SW 1271 (cell line): ENCODE measurements at places on chromosomes 2 and 18.

- DNase-seq = no peak
These were observed 76.6 kb downstream of the BAZ2B start for GRCh38 chr2:159539701-159540100.

- no peak for DNase-seq
These were observed 58.5 kb upstream of the MSH6 start for GRCh38 chr2:47724221-47724981.

GRCh38 chr2:224098481-224099230 lies 59.6 kb upstream of the SERPINE2 start:
- no peak for DNase-seq

DNA sequence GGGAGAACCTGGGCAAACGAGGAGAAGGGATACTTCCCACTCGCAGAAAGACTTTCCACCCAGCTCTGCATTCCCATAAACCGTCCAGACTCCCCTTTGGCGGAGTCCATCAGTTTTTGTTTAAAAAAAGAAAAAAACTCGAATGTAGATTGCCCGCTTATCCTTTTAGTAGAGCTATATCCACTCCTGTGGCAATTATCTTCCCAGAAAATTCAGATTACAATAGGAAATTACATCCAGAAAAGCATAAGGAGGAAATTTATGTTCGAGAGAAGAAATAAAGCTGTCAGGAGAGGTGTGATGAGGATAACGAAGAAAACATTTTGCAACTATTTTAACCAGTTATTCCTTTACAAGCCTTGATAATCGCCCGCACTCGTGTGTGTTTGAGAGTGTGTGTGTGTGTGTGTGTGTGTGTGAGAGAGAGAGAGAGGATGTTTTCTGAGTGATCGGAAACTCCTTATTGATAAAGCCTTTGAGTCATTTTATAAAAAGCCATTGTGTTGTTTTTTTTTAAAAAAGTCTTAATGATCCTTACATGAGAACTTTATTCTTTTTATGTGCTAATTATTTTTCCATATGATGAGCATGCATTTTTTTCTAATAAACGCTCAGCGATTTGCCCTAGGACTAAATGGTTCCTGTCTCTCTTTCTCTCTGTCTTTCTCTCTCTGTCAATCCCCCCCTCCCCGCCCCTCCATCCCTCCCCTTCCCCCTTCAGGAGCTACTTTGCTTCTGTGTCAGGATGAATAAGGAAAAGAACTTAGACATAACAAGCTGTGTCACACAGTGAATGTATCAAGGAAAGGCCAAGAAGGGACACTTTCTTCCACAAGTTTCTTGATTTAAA lies 1.1 kb upstream of the PPP3R1 start:
- DNase-seq = no peak

DNA sequence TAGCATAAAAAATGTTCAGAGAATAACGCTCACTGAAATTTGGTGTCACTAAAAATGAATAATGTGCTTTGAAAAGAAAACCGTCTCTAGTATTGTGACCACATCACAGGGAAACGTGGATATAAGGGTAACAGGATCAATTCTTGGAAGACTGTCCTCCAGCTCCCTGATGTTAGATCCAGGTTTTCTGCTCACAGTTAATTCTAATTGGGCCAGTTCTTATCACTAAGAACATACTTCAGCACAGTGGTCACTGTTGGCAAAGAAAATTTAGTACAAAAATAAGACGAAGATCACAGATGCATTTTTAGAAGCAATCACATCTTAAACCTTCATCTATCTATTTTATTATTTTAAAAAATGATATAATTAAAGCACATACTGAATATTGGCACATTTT lies 57.0 kb upstream of the CD226 start:
- no peak for DNase-seq

GRCh38 chr2:56084111-56084901 lies 99.5 kb upstream of the CCDC85A start:
- no peak for DNase-seq

GRCh38 chr2:15826273-15826717 lies 114.1 kb upstream of the MYCN start:
- no peak for DNase-seq

GRCh38 chr18:52541056-52541455 lies 201.1 kb downstream of the DCC start:
- DNase-seq = no peak

GRCh38 chr2:128378231-128379020 lies 59.8 kb upstream of the HS6ST1 start:
- DNase-seq = no peak

- no peak for DNase-seq
These were observed 217.6 kb downstream of the RDH14 start for GRCh38 chr2:18342901-18343300.

DNA sequence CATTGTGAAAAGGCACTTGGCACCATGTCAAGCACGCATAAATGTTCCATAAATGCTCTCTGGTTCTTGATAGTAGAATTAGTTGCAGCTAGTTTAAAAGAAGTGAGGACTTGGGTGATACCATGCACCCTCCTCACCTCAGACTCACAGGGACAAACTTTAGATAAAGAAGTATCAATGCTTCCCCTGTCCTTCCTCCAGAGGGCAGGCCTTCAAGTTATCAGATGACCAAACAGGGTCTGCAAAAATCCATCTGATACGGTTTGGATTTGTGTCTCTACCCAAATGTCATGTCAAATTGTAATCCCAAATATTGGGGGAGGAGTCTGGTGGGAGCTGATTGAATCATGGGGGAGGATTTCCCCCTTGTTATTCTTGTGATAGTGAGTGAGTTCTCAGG lies 54.1 kb downstream of the C1QL2 start:
- DNase-seq = no peak

GRCh38 chr2:205952282-205952681 lies 133.7 kb downstream of the INO80D start:
- no peak for DNase-seq

DNA sequence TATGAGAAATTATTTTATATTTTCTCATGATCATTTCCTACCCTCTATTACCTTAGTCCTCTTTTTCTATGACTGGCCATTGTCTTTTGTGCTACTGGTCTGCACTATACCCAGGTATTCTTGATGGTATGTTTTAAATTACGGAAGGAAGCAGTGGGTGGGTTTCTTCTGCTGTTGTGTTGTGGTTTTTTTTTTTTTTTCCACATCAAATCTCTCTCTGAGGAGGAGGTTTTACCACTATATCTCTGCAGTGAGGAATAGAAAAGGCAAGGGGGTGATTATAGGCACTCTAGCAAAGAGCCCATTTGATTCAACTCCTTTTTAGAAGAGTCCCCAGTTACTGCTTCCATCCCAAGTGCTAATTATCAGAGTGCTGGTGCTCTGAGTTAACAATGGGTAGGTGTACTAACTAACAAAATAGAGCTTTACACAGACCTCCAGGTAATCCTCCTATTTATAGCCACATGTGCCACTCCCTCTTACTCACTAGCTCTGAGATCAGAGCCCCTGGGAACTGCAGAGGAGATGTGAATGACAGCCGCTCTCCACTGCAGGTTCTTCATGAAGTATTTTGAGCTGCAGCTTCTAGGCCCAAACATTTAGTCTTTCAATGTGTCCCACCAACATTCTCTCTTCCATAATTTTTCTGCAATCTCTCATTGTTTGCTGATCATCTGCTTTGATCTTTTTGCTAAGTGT lies 301.6 kb upstream of the GULP1 start:
- DNase-seq = no peak

DNA sequence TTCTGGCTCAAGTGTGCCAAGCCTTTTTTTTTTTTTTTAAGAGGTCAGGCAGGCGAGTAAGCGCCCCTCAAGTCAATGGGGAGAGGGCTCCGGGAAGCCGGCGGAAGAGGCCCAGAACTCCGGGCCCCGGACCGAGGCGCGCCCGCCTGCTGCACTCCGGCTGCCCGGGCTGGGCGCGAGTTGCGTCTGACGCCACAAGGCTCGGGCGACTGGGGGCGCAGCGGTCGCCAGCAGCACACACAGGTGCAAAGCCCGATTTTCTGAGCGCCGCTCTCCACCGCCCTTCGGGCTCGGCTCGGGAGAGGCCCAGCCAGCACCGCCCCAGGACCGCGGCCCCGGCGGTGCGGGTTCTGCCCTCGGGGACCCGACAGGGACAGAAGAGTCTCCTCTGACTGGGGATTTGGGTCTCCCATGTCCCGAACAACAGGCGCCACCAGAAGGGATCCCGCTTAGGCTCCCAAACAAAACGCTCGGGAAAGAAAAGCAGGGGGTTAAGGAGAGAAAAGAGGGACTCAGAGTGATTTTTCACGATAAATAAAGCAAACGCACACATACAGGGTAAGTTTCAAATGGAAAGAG lies 787 bp downstream of the ERBB4 start:
- DNase-seq = no peak

- DNase-seq = no peak
These were observed 18.9 kb downstream of the CPO start for GRCh38 chr2:206958261-206958660.
